Mammary epithelial cell (primary cell): ENCODE measurements at places on chromosomes 12 and 14. TPM values are rescaled to one million over a fixed set of nuclear protein-coding genes. Genes with fewer than 3 reads are reported as not detected.

The NGB gene
- total RNA-seq = 0.33 TPM

The CBLN3 gene
- total RNA-seq = 2.8 and 3.1 TPM in 2 replicates

The KLHL33 gene
- total RNA-seq = not detected in 2 replicates

The RASAL1 gene
- 4.0 TPM for total RNA-seq

The FSCB gene
- not detected for total RNA-seq

The RARG gene
- 33.5 TPM for total RNA-seq

The ACVRL1 gene
- total RNA-seq = 0.33 TPM

The SRRM4 gene
- total RNA-seq = not detected in 2 replicates

The NPAS3 gene
- not detected in 2 replicates for total RNA-seq

The VRTN gene
- total RNA-seq = not detected in 2 replicates

The MVK gene
- total RNA-seq = 26.8 TPM

The EML1 gene
- total RNA-seq = 1.4 and 2.8 TPM in 2 replicates

The PLXNC1 gene
- total RNA-seq = 0.27 and 0.61 TPM in 2 replicates

The HOXC12 gene
- under 0.01 TPM for total RNA-seq

The PRIMA1 gene
- 0.17 TPM for total RNA-seq

The CSRNP2 gene
- 40.1 and 55.5 TPM in 2 replicates for total RNA-seq
